ENCODE measurements at places on chromosomes 16 and 17.

- DNase-seq: no peak
These were observed 86.7 kb upstream of the CNTNAP4 start for GRCh38 chr16:76190480-76190879.

DNA sequence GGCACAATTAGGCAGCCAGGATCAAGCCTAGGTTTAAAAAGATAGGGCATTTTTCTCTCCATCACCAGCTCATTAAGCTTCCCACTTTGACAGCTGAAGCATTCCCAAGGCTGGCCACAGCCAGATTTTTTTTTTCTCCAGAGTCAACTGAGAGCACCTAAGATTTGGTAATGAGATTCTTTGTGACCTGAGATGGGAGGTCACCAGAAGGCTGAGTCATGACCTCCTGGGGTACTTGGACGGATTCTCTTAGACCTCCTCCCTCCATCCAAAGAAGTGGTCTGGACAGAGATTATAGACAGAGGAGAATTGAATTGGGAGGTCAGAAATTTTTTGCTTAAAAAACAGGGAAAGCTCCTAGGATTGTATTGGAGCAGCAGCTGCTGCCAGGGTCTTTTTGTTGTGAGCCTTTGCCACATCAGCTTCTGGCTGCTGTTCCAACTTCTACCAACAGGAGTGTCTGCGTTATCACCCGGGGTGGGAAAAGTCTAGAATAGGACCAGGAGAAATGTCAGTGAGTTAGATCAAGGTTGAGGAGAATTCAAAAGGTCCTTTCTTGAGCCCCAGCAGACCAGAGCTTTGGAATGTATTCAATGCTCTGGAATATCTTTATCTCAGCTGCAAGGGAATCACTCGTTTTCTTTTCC is 221.2 kb upstream of the N4BP1 start:
- DNase-seq: no peak

DNA sequence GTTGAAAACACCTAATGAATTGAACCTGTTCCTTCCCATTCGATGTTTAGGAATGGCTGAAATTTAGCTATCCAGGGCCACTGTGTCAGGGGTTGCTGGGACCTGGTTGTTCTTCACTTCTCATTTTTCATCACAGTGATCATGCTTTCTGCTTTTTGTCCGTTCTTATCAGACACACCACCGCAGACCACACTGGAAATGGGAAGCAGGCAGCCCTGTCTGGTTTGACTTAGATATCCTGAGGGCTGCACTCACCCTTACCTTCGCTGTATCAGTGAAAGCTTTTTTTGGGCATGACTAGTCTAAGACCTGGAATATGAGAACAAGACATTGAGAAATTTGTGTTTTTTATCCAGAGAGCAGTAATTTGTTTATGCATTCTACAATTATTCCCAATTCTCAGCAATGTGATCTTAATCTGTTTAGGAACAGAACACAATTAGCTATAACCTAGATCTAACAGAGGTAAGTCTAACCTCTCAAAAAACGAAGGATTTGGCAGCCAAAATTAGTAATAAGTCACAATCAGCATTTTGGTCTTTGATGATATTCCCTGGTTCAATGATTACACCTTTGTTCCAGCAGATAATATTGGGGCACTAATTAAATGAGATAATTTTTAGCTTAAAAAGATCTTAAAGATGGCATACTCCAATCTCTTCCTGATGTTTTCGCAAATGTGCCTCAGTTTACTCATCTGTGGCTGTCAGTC is 126.0 kb upstream of the GOT2 start:
- no peak for DNase-seq

GRCh38 chr17:7834542-7834956 is 532 bp downstream of the KDM6B start:
- no peak for DNase-seq

DNA sequence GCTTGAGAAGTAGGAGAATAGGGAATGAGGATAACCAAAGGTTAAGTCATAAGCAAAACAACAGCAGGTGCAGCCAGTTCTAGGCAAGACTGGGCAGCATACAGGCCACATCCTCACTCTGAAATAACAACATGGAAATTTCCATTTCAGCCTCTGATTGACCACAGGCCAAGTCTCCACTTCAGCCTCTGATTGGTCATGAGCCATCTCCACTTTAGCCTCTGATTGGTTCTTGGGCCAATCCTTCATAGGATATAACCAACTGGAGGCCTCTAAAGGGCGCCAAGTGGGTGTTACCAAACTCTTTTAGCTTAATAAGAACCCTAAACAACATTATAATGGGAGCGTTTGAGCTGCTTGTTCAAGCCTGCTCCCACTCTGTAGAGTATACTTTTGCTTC is 512.0 kb downstream of the NPIPA7 start:
- DNase-seq: no peak

GRCh38 chr17:21239680-21240368 is 13.4 kb downstream of the NATD1 start:
- DNase-seq: no peak

GRCh38 chr17:29722411-29723198 is 99.9 kb upstream of the CORO6 start:
- no peak for DNase-seq

DNA sequence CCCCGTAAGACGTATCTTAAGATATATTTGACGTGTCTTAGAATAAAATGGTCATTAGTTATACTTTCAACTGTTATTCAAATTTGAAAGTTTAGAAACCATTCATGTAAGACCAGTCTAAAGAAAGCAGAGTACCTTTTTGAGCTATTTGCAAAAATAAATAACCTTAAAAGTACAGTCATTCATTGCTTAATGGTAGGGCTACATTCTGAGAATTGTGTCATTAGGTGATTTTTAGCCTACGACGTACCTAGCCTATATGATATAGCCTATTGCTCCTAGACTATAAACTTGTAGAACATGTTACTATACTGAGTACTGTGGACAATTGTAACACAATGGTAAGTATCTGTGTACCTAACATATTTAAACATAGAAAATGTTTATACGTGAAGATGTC is 139.2 kb downstream of the PHKB start:
- no peak for DNase-seq

DNA sequence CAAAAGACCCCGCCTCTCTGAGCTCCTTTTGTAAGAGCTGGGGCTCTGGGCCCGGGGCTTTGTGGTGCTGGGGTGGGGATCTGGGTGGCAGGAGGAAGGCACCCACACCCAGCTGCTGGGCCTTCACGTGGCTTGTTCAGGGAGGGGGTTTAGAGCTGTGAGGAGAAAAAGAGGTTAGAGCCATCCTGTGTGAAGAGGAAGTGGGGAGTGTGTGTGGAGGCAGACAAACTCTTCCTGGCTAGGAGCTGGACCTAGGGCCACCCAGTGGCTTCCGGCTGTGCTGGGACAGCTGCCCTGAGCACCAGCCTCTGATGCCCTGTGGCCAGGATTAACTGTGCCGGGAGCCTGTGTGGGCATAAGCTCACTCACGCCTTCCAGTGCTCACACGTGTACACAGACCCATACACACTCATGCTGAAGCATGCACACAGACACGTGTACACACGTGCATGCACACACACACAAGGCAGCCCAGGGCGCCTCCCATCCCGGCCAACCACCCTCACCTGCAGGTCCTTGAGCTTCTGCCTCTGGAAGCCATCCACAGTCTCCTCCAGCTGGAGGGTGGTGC is 7.4 kb downstream of the CIBAR2 start:
- DNase-seq: no peak

DNA sequence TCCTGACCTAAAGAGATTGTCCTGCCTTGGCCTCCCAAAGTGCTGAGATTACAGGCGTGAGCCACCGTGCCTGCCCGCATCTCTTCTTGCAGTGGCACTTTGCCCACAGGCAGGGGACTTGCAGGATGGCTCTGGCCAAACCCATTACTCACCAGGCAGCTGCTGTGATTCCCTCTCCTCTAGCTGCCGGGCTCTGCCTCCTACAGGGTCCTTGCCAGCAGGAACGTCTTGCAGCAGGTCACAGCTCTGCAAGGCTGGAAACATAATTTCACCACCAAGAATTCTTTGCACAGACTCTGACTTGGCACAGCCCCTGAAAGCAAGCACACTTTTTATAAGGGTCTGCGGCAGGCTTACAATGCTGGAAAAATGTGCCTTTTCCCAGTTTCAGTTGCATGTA is 20.3 kb downstream of the COX4I1 start:
- no peak for DNase-seq

DNA sequence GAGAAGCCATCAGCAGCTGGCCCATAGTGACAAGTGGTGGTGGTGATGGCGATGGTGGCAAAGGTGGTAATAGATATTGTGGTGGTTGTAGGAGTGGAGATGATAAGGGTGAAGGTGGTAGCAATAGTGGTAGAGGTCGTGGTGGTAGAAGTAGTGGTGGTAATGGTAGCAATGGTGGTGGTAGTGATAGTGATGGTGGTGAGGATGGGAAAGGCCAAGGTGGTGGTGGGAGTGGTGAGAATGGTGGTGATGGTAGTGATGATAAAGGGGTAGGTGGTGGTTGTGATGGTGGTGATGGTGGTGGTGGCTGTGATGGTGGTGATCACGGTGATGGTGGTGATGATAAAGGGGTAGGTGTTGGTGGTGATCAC is 13.1 kb downstream of the CDH5 start:
- no peak for DNase-seq

GRCh38 chr16:23650674-23651416 is 9.6 kb downstream of the DCTN5 start:
- no peak for DNase-seq

DNA sequence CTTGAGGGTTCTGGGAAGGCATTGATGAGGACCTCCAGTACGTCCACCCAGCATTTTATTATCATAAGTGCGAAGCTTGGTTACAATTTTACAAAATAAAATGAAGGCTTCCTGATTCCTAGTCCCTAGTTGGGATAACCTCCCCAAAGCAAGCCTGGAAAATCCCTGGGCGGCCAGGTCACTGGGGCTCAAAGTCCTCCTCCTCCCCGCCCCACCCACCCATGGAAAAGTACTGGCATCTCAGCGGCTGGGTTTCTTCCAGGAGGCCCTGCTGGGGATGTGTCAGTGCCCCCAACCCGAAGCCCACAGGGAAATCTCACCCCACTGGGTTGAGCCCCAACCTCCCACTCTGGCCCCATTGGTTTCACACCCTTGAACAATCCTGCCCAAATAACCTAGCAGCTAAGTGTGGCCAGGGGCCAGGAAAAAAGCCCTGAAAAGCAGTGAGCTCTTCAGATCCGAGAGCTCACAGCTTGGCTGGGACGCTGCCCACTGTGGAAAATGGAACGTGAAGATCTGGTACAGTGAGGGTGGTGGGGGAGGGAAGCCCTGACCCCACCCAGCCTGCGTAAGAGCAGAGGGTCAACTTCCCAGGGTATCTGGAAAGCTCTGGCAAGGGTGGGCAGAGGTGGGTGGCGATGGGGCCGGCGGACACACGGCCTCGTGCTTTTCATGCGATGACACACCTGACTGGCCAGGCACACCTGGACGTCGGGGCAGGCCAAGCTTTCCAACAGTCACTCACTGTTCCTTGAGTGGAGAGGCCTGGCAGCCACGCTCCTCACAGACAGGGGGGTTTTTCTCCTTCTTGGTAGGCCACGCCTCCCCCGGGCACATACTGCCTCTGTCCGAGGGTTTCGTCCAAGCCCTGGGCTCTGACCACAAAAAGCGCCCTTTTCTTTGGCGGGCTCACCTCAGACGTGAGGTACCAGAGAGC is 324.5 kb downstream of the SOX9 start:
- no peak for DNase-seq

- no peak for DNase-seq
These were observed 14.5 kb downstream of the MMP28 start for GRCh38 chr17:35780950-35781349.

DNA sequence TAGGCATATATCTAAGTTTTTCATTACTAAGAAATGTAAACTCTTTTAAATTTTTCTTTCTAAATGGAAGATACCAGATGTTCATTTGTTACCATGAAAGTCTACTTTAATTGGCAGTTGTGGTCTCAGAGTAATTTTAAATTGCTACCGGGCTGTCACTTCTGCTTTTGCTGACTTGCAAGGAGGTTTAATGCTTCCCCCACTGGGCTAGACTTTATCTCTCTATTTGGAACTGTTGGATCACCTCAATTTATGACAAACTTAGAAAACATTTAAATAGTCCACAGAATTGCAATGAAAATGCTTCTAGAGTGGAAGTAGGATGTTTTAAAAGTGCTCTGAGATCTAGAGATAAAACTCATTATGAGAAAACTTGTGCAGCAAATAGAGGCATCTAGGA is 479.8 kb upstream of the GOT2 start:
- no peak for DNase-seq

DNA sequence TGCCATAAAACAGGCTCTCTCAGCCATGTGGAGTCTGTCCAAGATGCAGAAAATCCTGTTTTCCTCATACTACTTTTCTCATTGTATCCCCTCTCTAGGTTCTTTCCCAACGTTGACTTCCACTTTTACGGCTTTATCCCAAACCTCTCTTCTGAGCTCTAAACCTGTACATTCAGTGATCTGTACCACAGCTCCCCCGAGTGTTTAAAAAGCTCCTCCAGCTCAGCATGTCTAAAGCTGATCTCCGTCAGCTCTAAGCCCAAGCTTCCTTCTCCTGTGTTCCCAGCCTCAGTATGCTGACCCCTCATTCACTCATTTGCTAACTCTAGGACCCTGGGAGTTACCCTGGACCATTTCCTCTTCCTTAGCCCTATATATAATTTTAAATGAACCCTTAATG is 144.6 kb downstream of the DNAH9 start:
- no peak for DNase-seq

GRCh38 chr16:4765511-4766474 is 1.2 kb downstream of the ZNF500 start:
- DNase-seq: no peak

Data from omental fat pad (tissue), 4 donors.